ENCODE measurements at places on chromosomes 2 and 18. TPM values are rescaled to one million over a fixed set of nuclear protein-coding genes. Genes with fewer than 3 reads are reported as not detected.

FSHR gene
- not detected for total RNA-seq

GPR45 gene
- total RNA-seq, result not detected

ADCYAP1 gene
- 0.49 TPM for total RNA-seq

DPY30 gene
- 70.0 TPM for total RNA-seq

SULT1C4 gene
- total RNA-seq, result not detected

POTEI gene
- total RNA-seq, result 2.8 TPM

GPAT2 gene
- total RNA-seq, result not detected

KRTCAP3 gene
- 0.60 TPM for total RNA-seq

DSG1 gene
- total RNA-seq, result not detected

MAB21L4 gene
- total RNA-seq, result not detected

EML6 gene
- total RNA-seq, result 2.7 TPM

AQP12B gene
- not detected for total RNA-seq

SCN2A gene
- total RNA-seq, result 0.27 TPM

STARD6 gene
- 0.29 TPM for total RNA-seq

CPO gene
- not detected for total RNA-seq

NT5C1B gene
- not detected for total RNA-seq

APCDD1 gene
- not detected for total RNA-seq

SH3RF3 gene
- total RNA-seq, result 8.6 TPM

POTEJ gene
- 0.03 TPM for total RNA-seq

PPP1R1C gene
- 4.6 TPM for total RNA-seq

MRPS9 gene
- total RNA-seq, result 36.0 TPM
